ENCODE measurements at places on chromosomes 2 and 18.
A peak's percentile ranks its signal among the peaks of the same experiment; 100 is the strongest.

DNA sequence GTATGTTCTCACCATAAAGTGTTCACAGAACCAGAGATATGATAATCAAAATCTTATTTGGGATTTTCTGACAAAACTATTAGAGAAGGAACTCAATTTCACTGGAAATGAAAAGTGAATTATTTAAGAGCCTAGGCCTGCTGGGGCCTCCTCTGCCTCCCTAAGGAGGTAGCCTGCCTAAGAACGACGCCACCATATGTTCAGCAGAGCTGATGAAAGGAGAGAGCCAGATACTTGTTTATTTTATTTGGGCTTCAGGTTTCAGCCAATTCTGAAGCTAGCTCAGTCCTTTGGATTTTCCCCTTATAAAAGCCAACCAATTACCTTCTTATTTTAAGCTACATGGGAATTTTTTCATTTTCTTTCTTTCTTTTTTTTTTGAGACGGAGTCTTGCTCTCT lies 433.1 kb upstream of the MAP2 start:
- no peak for DNase-seq

DNA sequence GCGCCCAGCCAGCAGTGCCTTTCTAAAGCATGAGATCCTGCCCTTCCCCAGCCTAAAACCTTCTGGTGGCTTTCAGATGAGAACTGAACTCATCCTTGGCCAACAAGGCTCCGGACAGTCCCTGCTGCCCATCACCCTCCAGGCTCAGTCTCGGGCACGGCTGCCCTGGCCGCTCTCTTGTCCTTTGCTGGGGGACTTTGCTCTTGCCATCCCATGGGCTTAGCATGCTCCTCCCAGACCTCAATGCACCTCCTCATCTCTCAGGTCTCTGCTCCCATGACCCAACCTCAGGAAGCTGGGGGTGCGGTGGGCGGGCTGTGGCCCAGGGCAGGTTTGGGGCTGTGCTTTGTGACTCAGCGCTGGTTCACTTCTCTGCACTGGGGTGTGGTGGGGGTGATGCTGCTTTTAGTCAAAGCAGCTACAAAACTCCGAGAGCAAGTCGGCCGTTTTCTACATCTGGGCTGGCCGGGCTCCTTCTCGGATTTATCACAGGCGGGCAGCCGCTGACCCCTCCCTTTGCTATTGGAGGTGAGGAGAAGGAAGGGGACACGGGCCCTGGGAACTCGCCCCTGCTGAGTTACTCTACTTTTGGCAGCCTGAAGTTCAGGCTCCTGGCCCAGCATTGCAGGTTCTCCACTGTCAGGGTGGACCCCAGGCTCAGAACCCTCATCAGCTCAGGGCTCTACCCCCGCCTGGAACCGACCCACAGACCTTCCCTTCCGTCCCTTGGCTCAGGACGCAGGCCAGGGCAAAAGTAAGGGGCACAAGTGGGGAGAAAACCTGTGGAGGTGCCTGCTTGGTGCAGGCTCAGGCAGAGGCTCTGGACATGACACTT lies 90.6 kb upstream of the TAF1B start:
- peak; percentile 81 for DNase-seq

GRCh38 chr2:6418291-6418690 lies 447.4 kb downstream of the CMPK2 start:
- DNase-seq, result no peak

DNA sequence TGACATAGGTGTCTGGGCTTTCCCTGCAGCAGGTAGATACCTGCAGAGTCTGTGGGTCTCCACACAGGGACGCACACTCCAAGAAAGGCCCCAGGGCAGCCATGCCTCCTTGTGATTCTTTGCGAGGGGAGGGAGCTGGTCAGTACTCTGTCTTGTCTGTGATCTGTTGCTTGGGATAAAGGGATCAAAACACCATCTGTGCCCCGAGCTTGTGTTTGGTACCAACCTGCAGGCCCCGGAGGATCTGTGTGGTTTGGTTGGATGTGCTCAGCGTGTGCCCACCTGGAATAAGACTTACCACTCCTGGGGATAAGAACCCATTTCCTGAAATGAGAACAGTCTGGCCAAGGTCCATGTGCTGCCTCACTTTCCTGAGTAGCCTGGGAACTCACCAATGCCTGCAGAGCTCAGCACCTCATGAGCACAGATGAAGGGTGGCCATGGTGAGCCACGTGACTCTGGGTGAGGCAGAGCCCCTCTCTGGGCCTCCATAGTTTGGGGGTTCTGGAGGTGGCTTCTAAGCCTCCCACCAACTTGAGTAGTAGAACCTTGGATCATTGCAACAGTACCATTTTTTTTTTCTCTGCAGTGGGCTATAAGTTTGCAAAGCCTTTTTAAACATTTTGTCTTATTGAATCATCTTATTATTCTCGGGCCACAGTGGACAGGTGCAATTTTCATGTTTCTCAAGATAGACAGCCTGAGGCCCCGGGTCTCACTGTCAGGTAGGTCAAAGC lies 134.8 kb downstream of the DDX1 start:
- DNase-seq, result no peak

DNA sequence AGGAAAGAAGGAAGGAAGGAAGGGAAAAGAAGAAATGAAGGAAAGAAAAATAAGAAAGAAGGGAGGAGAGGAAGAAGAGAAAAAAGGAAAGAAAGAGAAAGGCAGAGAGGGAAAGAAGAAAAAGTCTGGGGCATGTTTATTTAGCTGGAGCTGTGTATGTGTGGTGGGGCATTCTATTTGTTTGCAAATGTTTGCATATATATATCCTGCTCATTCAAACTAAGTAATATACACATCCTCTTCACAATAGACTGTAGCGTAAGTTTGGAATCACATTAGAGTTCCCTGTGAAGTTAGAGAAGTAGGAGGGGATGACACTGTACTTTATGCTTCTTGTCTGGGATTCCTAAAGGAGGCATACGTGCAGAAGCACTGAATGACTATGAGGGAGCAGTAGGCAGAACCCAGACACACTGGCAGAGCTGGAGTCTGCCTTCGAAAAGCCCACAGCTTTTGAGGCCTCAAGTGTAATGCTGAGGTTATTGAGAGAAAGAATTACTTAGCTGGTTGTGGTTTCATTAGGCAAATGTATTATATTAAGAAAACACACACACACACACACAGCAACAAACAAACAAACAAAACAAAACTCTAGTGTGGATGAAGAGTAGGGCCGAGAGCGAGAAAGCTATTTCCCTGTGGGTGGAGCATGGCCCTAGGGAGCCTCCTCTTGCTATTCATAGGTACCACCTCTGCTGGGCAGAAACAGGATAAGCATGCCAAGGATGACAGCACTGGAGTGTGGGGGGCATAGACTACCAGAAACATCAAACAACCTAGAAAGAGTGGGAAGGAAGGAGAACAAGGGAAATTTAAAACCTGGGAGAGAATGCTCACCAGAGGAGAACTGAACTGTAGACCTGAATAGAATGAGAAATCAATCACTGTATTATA lies 905.1 kb upstream of the NXPH2 start:
- DNase-seq, result no peak

DNA sequence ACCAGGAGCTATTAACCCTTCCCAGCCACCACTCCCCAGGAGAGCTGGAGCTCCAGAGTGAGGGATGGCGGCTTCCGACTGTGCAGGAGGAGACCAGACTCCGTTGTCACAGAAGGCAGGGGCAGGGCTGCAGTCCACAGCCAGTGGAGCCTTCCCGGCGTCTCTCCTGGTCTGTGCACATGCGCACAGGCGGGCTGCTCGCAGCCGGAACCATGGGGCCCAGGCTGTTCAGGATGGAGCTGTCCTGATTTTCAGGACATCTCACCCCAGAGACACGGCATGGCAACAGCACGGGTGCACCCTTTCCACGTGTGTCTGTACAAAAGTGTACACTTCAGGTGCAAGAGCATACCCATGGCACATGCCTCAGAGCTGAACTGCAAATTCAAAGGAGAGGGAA lies 28.9 kb downstream of the EIPR1 start:
- DNase-seq, result no peak

DNA sequence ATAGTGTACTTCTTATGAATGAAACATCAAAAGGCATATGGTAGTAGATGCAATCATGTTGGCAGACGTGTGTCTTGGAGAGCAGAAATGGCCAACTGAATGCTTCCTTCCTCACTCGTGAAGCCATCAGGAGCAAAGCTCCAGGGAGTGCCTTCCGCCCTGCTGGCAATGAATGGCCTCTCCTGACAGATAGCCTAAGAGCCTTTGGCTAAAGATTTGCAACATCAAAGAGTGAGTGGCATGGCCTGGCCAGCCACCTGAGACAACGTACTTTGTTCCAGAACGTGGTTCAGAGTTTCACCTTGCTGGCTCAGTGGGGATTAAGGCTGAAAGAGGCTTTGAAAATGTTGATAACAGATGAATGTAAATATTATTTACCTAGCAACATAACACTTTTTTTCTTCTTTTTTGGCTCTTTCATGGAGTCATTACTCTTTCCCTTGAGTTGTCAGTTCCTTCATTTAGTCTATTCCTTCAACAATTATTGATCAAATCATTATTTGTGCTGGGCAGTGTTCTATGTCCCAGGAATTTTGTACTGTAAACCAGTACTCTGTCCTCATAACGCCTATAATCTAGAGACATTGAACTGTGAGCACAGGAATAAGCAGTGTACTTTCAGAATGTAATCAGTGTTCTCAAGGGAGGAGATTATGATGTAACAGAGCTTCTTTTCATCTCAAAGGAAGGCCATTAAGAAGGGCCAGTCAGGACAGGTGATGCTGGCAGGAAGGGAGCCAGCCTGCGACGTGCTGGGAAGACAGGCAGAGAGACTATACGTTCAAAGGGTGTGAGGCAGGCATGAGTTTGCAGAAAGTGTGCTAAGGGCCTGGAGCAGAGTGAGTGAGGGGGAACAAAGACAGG lies 59.4 kb upstream of the SH3RF3 start:
- DNase-seq, result no peak

DNA sequence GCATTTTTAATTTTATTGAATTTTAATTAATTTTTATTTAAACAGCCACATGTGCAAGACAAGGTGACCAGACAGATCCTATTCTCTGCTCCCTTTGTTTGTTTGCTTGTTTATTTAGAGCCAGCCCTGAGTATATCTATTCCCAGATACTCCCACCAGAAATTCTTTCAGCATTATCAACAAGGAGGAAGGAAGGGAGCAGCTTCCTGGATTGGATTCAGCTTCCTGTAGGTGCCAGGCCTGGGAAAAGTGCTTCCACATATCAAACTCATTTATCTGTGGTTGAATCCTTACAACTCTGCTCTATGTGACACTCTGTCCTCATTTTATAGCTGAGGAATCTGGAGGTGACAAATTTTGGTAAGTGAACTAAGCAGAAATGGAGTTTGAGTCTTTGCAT lies 60.5 kb upstream of the KLF7 start:
- DNase-seq, result no peak

DNA sequence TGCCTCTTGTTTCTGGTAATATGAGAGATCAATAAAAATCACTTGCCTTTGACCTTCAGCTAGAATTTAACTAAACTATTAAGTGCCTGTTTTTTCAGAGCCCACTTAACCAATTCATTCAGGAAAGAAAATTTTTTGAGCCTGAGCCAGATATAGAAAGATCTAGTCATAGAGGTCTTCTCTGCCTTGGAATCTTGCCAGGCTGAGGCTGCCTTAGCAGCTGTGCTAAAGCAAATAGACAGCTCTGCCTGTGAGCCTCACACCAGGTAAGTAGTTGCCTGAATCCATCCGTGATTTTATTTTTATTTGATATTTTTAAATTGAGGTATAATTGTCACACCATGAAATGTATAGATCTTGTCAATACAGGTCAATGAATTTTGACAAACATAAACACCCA lies 27.4 kb downstream of the EVX2 start:
- no peak for DNase-seq

- DNase-seq, result peak; percentile 50
These were observed 32.6 kb upstream of the KCMF1 start for GRCh38 chr2:84938194-84938879.

GRCh38 chr18:58625839-58626238 lies 3.1 kb downstream of the ALPK2 start:
- DNase-seq, result no peak

- no peak for DNase-seq
These were observed 82.4 kb downstream of the FEZ2 start for GRCh38 chr2:36515538-36515937.

All from activated T-cell treated with anti-CD3 and anti-CD28 coated beads, Interleukin-2, amount 50 U/mL, for 4 hours (primary cell).